ENCODE measurements at places on chromosomes 6 and 20.

- DNase-seq = peak; percentile 64
Measured at GRCh38 chr20:59933849-59934585, 580 bp upstream of the SYCP2 start.

- DNase-seq = no peak
Measured at GRCh38 chr6:17086469-17086868, 15.4 kb upstream of the STMND1 start.

DNA sequence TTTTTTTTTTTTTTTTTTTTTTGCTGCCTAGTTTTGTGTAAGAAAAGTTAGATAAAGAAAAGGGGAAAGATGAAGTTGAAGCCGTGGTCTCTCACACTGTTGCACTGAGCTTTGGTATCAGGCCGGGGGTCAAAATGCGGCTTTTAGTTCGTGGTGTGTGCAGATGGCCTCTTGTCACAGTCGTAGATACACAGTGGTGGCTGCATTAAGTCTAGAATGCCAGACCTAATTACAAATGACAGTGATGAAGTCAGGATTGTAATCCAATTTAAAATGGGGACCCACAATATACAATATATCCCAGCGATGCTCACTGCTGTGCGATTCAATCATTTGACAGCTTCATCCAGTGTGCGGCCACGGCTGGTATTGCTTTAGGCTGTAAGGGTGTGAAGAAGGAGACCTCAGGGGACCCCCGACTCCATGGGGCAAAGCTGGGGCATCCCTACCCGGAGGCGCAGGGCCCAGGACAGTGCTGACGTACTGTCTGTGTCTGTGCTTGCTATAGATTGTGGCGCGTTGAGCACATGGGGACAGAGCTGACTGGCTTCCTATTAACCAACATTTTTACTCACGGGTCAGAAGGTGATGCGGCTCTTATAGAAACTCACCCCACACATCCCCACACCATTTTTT is 210.0 kb upstream of the SOX4 start:
- no peak for DNase-seq

DNA sequence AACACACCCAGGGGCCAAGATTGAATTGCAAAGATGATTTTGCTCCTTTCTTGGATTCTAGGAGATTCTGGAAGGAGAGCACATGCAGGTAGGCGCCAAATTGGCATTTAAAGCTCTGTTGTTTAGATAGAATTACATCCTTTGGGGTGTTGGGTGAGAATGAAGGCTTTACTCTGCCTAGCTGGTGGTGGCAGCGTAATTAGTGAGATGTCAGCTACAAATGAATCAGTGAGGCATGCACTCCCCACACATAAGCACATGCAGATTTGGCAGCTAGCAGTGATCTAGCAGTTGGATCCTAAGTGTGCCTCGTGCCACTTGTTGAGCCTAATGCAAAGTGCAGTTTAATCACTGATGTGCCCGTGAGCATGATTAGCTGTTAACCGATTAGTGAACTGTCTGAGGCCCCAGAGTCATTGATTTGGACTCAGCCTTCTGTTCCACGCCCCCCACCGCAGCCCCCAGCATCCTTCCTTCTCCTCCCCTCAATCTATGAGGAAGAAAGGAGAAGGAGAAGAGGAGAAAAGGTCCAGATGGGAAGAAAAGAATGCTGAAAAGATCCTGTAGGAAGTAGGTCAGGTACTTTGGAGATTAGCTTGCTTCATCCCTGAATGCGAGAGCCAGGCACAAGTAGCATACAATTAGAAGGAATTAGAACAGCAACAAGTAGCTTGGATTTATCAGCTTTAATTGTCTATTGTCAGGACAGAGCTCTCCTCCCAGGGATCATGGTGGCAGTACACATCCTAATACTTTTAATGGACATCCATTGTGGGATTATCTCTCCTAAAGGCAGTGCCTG is 6.0 kb upstream of the PRDM1 start:
- DNase-seq = no peak

GRCh38 chr6:4324746-4325145 is 189.4 kb upstream of the ECI2 start:
- DNase-seq = no peak

DNA sequence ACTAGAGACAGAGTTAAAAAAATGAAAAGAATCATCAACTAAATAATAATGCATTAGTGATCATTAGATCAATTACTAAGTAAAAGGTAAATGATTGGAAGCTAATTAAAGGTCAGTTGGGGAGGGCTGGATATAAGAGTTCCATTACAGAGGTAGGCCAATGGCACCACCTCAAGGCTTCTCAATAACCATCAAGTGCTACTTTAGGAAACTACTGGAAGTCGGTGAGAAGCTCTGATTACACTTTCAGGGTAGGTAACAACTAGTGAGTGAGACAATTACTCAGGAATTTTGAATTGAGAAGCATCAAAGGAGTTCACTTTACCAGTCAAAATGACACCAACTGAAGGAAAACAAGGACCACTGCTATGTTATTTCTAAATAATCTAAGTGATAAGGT is 90.2 kb upstream of the HDAC2 start:
- DNase-seq = no peak

- DNase-seq = no peak
Measured at GRCh38 chr20:61690993-61691838, 374.5 kb downstream of the TAF4 start.

- peak; percentile 15 for DNase-seq
Measured at GRCh38 chr6:4134841-4135664, at the start of gene ECI2. ECI2 (minus strand) TSS chr6:4135575; CDS start chr6:4135560, 15 bp downstream.

DNA sequence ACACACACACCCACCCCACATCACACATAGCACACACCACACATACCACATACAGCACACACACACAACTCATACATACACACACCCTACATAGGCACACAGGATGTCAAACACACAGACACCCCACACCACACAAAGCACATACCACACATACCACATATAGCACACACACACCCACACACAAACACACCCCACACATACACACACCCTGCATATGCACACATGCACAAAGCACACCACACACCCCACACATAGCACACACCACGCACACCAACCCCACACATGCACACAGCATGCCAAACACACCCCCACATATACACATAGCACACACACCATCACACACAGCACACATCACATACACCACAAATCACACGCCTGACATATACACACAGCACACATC is 79.1 kb downstream of the RAMACL start:
- DNase-seq = no peak

DNA sequence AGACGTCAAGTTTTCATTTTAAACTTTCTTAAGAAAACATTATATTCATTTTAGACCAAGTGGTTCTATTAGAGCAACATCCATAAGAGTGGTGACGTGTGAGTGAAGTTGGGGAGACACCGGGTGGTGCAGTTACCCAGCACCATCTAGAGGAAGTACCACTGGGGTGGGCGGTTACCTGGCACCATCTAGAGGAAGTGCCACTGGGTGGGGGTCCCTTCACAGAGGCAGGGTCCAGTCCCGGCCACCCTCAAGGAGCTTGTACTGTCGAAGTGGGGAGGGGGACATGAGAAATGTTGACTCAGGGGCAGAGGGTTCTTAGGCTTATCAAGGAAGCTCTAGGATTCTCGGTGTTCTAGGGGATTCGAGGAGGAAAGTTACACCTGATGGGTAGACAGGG is 26.2 kb downstream of the PHACTR3 start:
- no peak for DNase-seq

DNA sequence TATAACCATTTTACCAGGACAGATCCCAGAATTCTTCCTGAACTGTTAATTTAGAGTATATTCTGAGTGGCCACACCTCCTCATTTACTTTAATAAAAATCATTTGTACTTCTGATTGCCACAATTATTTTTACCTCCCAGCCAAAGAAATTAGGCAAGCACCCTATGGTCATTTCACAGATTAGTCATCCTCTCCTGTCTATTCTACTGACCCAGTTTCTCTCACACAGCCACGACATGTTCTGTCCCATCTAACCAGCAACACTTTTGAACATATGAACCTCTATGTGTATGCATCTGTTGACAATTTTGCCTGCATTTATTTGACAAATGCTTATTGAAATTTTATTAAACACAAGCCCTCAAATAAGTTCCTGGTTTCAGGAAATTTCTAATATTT is 202.6 kb upstream of the STXBP5 start:
- no peak for DNase-seq

GRCh38 chr6:11085758-11086435 is 7.7 kb upstream of the SMIM13 start:
- DNase-seq = no peak

DNA sequence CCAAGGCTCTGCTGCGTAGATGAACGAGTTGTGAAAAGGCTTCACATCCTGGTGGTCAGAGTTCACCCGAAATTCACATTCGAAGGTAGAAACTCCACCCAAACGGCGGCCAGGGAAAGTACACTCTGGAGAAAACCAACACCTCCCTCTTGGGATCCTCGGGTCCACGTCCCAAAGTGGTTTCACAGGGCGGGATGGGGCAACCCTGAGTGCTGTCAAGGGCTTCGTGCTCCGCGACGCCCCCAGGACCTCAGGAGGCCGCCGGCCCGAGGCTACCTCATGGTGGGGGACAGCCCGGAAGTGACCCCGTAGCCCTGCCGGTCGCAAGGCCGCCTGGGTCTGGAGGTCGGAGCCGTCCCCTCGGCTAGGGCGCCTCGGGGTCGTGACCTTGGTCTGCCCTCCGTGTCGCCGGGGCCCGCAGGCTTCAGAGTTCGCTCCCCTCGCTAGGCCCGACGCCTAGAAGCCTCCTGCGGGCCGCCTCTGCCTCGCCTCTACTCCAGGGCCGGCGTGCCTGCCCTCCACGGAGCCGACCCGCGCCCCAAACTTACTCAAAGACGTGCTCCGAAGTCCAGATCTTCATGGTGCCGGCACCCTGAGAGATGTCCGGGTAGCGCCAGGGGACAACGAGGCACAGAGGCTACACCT is at the start of gene PRELID3B:
TSS of gene PRELID3B (minus strand) at position 636 of the 645 bp plus-strand sequence. CDS start at position 580, 56 bp downstream.
- DNase-seq = peak; percentile 26

DNA sequence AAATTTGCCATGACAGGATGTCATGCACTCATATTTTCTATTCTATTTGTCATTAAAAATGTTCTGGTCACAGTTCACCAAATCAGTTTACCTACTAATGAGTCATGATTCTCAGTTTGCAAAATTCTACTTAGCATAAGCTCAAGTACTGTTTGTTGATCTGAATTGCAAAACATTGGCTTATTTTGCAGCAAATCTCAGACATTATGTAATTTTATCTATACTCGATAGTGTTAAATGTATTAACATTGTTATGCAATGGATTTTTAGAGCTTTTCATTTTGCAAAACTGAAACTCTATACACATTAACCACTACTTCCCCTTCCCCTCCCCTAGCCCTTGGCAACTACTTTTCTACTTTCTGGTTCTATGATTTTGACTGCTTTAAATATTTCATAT is 213.8 kb upstream of the ZFP64 start:
- no peak for DNase-seq

- DNase-seq = no peak
Measured at GRCh38 chr6:112979830-112980229, 632.7 kb downstream of the RFPL4B start.

- DNase-seq = no peak
Measured at GRCh38 chr6:67883500-67884366, 751.3 kb upstream of the ADGRB3 start.

- no peak for DNase-seq
Measured at GRCh38 chr6:37187321-37188022, 17.5 kb downstream of the PIM1 start.

- no peak for DNase-seq
Measured at GRCh38 chr20:15991279-15991678, 582.0 kb downstream of the KIF16B start.

GRCh38 chr6:111727041-111727440 is 121.4 kb upstream of the TRAF3IP2 start:
- DNase-seq = no peak

DNA sequence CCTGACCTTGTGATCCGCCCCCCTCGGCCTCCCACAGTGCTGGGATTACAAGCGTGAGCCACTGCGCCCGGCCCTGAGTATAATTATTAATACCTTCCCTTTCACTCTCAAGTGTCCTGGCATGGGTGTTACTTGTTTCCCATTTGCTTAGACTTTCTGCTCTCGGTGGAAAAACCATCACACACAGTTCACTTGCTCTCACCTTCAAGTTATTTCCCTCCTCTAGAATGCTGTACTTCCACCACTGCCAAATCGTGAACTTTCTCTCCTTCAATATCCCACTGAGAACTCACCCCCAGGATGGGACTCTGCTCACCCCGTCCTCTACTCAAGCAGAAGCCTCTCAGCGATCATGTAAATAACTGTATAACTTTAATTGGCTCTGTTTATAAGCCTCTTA is 4.6 kb upstream of the HIVEP1 start:
- DNase-seq = no peak

DNA sequence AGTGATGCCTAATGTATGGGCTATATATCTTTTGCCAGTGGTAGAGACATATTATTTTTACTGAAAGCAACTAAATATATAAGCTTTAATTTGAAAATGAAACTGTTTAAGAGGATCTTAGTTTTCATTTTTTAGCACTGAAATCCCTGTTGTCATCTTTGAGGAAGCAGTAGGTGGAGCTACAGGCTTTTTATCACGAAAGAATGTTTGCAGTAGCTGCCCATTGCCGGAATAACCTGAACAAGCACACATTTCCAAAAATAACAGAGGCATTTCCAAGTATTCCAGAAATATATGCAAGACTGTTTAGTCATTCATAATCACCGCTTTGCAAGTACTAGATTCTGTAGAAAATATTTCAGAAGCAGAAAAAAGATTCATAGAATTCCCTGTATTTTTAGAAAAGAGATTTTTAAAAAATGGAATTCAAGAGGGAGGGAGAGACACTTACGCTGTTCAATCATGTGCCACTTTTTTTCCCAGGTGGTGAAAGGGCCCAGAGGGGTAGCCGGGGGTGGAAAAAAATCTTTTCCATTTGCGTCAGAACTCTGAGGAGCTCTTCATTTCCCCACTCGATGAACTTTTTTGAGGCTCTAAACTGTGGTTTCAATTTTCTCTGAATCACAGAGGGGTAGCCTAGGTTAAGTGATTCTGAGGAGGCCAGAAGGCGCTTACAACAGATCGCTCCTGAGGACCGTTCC is 142.5 kb upstream of the FERMT1 start:
- no peak for DNase-seq

DNA sequence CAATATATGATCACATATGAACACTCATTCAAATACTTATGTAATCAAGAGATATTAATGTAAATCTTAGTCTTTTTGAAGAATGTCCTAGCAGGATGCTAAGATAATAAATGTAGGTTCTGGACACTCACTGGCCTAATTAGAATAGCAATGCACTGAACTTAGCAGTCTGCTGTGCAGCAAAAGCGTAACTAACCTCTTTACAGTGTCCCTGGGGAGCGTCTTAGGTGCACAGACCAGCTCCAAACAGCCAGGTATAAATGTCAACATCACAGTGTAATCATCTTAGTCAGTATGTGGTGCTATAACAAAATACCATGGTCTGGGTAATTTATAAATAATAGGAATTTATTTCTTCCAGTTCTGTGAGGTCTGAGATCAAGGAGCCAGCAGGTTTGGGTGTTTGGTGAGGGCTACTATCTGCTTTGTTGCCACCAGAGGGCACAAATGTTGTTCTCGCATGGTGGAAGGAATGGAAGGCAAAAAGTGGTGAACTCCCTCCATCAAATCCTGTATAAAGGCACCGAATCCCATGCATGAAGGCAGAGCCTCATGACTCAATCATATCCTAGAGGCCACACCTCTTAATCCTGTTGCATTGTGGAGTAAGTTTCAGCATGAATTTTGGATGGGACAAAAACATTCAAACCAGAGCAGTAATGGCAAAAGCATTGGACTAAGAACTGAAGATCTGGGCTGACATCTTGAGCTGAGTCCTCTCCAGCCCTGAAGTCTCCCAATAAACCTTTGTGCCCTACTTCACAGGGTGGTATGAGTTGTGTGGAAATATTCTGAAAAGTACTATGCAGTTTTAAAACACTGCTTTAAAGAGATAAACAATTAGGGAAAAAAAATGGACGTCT is 41.8 kb upstream of the FOXO3 start:
- DNase-seq = no peak

Measured in stimulated activated CD8-positive, alpha-beta memory T cell treated with anti-CD3 and anti-CD28 coated beads, Interleukin-7, amount 100 ng/mL, for 4 hours (primary cell).